ENCODE measurements at places on chromosomes 7 and 10.

- no peak for DNase-seq
Measured at GRCh38 chr7:50674299-50674698, 108.4 kb downstream of the GRB10 start.

GRCh38 chr7:142998966-142999365, 28.0 kb downstream of the OR9A2 start:
- no peak for DNase-seq

- no peak for DNase-seq
Measured at GRCh38 chr7:55209366-55209765, 155.8 kb upstream of the LANCL2 start.

GRCh38 chr7:147492606-147493005, 1098.0 kb upstream of the C7orf33 start:
- no peak for DNase-seq

DNA sequence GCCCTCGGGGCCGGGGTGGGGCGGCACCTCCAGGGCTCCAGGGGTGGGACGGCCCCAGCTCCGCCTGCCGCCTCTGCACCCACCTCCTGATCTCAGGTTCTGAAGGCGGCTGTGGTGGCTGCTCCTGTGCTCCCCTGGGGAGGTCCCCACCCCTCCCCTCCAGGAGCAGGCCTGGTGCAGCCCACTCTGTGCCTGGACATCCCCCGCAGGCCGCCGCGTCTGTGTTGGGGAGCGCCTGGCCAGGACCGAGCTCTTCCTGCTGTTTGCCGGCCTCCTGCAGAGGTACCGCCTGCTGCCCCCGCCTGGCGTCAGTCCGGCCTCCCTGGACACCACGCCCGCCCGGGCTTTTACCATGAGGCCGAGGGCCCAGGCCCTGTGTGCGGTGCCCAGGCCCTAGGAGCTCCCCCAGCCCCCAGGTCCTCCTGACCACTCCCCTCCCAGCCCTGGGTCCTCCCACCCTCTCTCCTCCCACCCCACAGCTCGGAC, 5.5 kb downstream of the CYP2W1 start:
- DNase-seq: no peak

GRCh38 chr10:116056445-116057293, 216.3 kb downstream of the GFRA1 start:
- no peak for DNase-seq

GRCh38 chr7:106659166-106659962, 1.6 kb downstream of the CCDC71L start:
- no peak for DNase-seq

GRCh38 chr7:25622695-25623094, 394.4 kb upstream of the NPVF start:
- no peak for DNase-seq

- DNase-seq: no peak
Measured at GRCh38 chr7:139972029-139972428, 90.7 kb downstream of the PARP12 start.

DNA sequence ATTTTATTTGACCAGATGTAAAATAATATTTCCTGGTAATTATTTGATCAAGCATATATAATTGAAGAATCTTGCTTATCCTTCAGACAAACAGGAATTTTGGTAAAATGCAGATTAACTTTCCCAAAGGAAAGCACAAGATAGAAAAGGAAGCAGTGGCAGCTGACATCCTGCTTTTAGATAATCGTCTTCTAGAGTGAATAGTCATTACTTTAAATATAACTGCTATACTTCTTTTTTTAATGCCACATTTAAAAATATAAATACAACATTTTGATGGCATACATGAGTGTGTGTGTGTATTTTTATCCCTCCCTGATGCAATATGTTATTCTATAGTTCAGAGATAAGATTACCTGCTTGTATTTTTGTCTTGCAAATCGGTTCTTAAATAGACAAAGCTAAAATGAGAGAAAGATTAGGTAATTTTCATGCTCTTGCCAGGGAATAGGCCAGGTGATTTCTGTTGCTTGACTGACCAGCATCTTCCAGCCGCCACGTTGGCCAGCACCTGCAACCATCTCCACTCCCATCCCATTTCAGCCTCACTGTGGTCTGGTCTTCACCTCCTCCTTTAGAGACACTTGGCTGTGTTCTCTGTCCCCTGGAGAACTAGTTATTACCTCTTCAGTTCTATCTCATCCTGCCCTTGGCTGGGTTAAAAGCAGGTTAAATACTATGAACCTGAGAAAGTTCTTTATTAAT, 58.1 kb downstream of the MDFIC start:
- DNase-seq: no peak

- no peak for DNase-seq
Measured at GRCh38 chr10:101563007-101563406, 25.1 kb downstream of the POLL start.

DNA sequence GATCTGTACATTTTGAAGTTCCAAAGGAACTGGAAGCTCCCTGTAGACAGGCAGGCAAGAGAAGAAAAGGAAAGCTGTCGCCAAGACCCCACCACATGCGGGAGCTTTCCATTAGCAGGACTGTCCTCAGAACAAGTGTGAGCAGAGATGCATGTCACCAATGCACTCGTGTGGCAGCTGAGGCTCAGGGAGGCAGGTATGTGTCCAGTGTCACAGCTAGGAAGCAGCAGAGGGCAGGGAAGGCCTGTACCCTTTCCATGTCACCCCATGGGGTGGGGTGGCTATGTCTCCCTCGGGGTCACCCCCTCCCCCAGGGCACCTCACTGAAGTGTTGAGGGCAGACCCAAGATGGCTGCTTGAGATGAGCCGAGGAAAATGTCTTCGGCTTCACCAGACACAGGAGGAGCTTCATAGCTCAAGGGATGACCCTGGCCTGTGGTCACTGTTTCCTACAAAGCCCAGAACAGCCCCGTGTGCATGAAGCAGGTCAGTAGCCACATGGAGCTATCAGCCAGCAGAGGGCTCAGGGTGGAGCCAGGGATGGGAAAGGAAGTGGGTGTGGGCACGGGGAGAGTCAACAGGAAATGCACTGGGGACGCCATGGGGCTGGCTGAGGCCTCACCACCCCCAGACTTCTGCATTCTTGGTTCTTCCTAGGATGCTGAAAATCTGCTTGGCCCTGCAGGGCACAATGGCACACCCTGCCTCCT, 96.6 kb downstream of the FAM53B start:
- DNase-seq: peak; percentile 55

GRCh38 chr7:108245523-108246226, 115.5 kb upstream of the LAMB4 start:
- DNase-seq: no peak

- no peak for DNase-seq
Measured at GRCh38 chr10:69760072-69760471, 41.6 kb upstream of the COL13A1 start.

DNA sequence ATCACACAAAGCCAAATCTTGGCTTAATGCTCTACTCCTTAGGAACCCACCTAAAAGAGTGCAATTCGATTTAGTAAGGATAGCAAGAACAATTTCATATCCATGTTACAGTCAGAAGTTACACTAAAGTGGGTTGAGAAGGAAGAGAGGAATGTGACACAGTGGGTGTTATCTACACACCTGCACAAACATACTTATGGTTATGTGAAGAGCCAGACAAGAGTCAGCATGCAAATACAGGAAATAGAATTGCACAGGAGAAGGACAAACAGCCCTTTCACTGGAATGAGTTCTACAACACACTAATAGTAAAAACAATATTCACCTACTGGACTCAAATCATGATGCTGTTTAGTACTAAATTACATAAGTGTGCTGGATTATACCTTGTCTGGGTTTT, 262.8 kb downstream of the DGKB start:
- DNase-seq: no peak

DNA sequence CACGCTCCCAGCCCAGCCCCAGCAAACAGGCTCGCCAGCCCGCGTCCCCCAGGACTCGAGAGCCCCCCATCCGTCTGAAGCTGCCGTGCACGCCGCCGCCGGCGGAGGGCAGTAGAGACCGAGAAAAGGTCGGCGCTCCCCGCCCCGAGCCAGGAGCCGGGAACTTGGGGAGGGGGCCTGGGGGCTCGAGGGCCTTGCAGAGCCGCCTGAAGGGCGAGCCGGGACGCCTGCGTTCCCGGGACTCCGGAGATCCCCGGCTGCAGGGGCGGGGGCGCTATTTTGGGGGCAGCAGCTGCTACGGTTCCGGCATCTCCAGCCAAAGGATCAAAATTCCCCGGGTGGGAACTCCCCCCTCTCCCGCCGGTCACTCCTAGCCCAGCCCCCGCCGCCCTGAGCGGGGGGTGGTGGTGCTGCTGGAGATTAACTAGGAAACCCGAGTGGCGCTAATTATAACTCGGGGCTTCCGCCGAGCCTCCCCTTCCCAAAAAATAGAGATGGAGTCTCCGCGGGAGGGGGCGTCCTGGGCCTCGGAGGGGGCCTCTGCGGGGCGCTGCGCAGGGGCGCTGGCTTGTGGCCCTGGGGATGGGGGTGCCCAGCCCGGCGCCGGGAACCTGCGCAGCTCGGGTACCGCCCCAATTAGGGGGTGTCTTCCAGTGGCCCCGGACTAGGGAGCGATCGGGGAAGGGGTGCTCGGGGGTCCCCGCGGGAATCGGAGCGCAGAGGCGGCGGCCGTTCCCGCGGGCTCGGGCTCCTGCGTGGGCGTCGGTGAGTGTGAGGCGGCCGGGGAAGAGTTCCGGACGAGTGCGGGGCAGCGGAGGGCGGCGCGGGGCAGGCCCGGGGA, 608 bp downstream of the ACHE start:
- DNase-seq: peak; percentile 70

DNA sequence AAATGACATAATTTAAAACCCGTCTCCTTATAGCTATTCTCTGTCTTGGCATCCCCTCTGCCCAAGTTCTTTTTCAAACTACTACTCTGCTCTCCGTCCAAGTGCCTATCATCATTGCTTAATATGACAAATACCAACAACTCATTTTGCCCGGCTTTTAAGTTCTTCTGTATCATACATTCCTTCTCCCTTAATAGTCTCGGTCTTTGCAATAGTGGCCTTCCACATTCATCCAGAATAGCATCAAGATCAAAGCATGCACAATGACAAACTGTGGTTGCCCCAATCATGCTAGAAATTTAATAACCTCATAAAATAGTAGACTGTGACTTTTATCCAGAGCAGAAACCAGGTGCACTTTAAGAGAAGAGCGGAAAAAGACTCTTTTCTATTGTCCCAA, 198.9 kb downstream of the ETV1 start:
- no peak for DNase-seq

DNA sequence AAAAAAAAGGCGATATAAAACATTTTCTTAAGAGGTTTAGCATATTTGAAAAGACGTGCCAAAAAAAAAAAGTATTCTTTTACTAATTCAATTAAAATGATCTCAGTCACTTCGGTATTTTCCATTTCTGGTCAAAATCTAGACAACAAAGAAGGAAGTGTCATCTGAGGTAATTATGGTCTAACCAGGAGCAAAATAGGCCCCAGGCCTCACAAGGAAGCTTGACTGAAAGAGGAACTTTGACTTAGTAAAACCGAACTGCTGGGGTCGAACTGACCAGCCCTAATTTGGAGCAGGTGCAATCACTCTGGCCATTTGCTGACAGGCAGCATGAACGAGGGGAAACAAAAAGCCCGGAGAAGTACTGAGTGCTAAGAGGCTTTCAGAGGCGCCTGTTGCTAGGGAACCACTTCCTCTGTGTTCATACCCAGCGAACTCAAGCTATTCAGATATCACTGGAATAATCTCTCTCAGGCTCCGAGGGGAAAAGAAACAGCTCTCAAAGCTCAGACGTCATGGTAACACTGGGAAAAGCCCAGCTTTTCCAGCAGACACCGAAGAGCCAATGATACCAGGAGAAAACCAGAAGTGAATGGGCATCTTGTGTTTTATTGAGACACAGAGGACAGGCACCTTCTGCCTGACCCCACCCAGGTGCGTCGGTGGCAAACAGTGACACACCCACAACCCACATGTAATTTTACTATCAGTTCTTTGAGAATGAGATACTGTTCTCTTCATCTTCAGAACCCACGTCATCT, 126.5 kb downstream of the FAM107B start:
- peak; percentile 56 for DNase-seq

DNA sequence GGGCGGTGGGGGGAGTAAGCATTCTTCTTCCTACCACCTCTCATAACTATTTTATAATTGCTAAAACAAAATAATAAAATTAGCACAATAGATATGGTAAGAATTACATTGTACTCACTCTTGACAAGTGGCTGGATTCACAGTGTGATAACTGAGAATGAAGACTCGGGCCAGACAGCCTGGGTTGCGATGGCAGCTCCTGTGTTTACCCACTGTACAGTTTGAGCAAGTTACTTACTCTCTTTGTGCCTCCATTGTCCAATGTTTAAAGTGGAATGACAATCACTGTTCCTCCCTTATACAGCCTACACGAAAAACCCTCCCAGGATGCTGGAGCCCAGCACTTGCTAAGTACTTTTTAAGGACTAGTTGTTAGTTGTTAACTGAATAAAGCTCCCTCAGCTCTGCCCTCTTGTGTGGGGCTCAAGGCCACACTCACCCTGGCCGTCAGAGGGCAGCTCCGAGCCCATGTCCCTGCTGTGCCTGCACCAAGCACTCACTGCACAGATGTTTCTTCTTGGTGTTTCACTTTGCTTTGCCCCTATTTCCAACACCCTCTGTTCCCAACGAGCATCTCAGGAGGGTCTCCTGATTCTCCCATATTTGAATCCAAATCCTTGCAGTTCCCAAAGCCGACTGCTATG, 56.4 kb upstream of the NPS start:
- DNase-seq: no peak

DNA sequence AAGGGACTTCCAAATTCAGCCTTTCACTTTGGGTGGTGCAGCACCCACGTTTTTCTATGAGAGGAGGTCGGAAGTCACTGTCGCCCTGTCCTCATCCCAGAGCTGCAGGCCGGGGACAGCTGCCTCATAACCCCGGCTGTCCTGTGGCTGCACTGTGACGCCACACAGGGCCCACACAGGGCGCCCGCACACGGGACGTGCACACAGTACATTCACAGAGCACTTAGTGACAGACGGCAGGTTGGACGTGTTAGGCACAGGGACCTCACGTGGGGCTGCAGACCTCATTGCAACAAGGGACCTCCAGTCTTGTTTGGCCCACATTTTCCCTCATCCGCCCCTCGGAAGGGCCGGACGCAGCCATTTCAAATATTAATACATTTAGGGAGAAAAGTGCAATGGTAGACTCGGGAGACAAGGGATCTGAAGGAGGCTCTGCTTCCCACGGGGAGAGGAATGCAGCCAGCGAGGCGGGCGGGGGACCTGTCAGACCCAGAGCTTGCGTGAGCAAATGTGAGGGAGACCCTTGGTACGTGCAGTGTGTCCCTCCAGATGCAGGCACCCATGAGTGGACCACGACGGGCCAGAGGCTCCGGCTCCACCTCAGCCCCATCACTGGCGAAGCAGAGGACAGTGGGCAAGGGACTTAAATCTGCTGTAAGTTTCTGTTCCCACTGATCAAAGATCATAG, 86.7 kb downstream of the VOPP1 start:
- peak; percentile 21 for DNase-seq

- DNase-seq: no peak
Measured at GRCh38 chr7:93374345-93374940, 142.3 kb downstream of the VPS50 start.

- DNase-seq: no peak
Measured at GRCh38 chr7:93055543-93056107, 62.2 kb downstream of the SAMD9 start.

GRCh38 chr7:151264615-151265014, 16.1 kb upstream of the SMARCD3 start:
- DNase-seq: no peak

- no peak for DNase-seq
Measured at GRCh38 chr7:81529785-81530184, 240.1 kb downstream of the HGF start.

GRCh38 chr7:100691676-100692577, 2.1 kb downstream of the GIGYF1 start:
- peak; percentile 83 for DNase-seq

Measured in activated CD4-positive, CD25-positive, alpha-beta regulatory T cell treated with anti-CD3 and anti-CD28 coated beads, Interleukin-2, amount 50 U/mL, for 72 hours (primary cell).